ENCODE measurements at places on chromosomes 4 and X. TPM values are rescaled to one million over a fixed set of nuclear protein-coding genes. Genes with fewer than 3 reads are reported as not detected.

GRCh38 chr4:98566361-98567008 lies 91.9 kb downstream of the TSPAN5 start:
- no peak overlapping the region for H3K4me3 ChIP-seq
- H3K4me1 ChIP-seq, result no peaks in the 10 kb centered on the region
- peaks cover 12% of the 10 kb centered on the region for H3K27me3 ChIP-seq
- no peak for DNase-seq

- DNase-seq, result no peak
- no peaks in the 10 kb centered on the region for H3K4me1 ChIP-seq
- H3K27me3 ChIP-seq, result no peaks in the 10 kb centered on the region
- no peak overlapping the region for H3K4me3 ChIP-seq
- peaks cover 63% of the 10 kb centered on the region for H3K36me3 ChIP-seq
Measured at GRCh38 chrX:134482371-134482770, 22.4 kb downstream of the HPRT1 start.

GRCh38 chr4:98352396-98352795 lies 91.2 kb downstream of the RAP1GDS1 start:
- no peaks in the 10 kb centered on the region for H3K27me3 ChIP-seq
- no peak for DNase-seq
- H3K36me3 ChIP-seq, result peaks cover 8% of the 10 kb centered on the region
- no peak overlapping the region for H3K27ac ChIP-seq

GRCh38 chr4:137768881-137769280 lies 236.6 kb upstream of the PCDH18 start:
- H3K27ac ChIP-seq, result no peak overlapping the region
- no peak for DNase-seq
- H3K36me3 ChIP-seq, result no peaks in the 10 kb centered on the region
- no peaks in the 10 kb centered on the region for H3K27me3 ChIP-seq

The FBXL5 gene
- 23.5 TPM for total RNA-seq

The MTMR8 gene
- 4.3 TPM for total RNA-seq

The UGT2A1 gene
- total RNA-seq, result not detected

The SOWAHB gene
- not detected for total RNA-seq

The CXorf51A gene
- not detected for total RNA-seq

Measured in K562 (cell line).